ENCODE measurements at places on chromosomes 2 and 18.
A peak's percentile ranks its signal among the peaks of the same experiment; 100 is the strongest.

DNA sequence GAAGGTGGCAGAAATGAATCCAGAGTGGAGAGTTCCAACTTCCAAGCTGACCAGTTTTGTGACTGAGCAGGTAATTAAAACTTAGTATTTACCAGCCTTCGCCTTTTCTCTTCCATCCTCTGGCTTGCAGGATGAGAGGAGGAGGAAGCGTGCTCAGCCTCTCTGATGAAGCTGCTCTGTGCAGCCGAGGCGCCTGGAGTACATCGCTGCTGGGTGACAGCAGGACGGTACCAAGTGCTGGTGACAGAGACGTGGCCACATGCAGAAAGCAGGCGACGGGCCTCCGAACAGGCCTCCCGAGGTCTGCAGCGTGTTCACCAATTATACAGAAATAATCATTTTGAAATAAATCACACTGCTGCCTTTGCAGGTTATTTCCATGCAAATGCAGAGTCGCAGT is 95.0 kb downstream of the MBP start:
- DNase-seq: no peak

GRCh38 chr2:56217106-56217505 is 33.3 kb downstream of the CCDC85A start:
- no peak for DNase-seq

DNA sequence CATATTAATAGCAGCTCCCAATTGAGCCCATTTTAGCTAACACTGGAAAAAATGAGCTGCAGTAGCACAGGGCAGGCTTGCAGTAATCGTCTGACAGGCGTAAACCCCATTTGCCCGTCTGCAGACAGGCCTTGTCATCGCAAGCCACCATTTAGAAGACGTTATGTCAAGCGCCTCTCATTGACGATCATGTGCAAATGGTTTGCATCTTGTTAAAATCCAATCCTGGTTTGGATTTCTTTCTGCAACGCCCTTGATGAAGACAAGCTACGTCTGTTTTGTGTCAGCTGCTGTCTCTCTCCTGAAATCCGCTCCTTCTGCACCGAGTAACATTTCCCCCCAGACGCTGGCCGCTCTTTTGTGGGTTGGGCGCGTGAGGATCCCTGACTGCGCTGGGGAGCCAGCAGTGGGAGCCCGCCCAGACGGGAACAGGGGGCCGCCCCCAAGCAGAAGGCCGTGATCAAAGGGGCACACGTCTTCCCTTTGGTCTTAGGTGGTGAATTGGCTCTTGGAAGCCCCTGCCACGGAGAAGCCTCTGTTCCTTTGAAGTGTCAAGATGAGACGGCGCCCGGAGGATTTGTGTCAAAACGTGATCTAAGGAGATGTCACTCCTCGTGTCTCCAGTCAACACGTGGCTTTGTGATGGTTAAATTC is 84.2 kb upstream of the GPC1 start:
- DNase-seq: no peak

- no peak for DNase-seq
Observed at GRCh38 chr2:204505488-204505887, 39.8 kb upstream of the PARD3B start.

- peak; percentile 52 for DNase-seq
Observed at GRCh38 chr18:11553098-11553940, 56.1 kb upstream of the SLC35G4 start.

DNA sequence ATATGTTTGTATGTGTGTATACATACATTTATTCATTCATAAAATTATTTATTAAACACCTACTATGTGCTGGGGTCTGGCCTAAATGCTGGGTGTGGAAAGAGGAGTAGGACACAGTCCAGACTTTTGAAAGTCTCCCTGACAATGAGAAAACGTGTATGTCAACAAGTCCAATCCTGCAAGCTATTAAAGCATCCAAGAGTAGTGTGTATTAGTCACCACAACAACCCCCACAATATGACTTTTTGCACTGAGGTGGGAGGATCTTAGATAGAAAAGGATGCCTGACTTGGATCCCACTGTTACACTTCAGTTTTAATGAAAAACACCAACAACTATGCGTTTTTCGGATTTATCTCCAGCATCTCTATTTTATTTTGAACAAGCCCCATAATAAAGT is 446.4 kb downstream of the EPHA4 start:
- DNase-seq: no peak

GRCh38 chr2:209574515-209574914 is 150.7 kb downstream of the MAP2 start:
- DNase-seq: no peak

DNA sequence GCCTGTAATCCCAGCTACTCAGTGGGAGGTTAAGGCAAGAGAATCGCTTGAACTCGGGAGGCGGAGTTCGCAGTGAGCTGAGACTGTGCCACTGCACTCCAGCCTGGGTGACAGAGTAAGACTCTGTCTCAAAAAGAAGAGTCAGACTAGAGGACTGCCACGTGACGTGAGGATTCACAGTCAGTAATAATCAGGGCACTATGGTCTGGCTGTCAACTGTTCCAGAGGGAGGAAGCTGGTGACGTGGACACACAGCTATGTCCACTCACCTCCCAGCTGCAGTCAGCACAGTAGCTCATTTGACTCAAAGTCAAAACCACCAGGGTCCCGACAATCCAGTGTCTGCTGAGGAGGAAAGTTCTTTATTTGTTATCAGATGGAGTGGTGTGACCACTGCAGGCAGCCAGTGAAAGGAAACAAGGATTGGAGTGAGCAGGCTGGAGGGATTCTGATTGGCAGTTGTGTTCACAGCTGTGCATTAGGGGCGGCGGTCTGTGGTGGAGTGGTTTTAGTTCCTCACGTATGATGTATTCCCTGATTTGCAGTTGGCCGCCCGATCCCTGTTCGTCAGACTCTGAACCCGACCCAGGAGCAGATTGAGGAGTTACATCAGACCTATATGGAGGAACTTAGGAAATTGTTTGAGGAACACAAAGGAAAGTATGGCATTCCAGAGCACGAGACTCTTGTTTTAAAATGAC is 37.9 kb downstream of the MOGAT1 start:
- peak; percentile 93 for DNase-seq

DNA sequence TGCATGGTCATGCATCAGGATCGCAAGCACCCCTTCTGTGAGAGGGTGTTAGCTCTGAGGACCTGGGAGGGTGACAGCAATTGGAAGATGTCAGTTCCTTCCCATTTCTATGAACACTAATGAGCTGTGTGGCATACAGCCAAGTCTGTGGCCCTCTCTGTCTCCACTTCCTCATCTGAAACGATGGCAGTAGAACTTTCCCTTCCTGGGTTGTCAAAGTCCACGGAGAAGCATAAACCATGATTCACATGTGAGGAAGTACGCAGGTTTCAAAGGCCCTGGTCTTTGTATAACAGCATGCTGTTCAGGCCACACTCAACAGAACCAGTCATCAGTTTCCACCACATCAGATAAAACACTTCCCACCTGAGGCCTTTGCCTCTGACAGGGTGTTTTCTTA is 167.4 kb upstream of the RAB6C start:
- DNase-seq: peak; percentile 95

GRCh38 chr2:23120161-23120560 is 264.8 kb upstream of the KLHL29 start:
- DNase-seq: no peak

DNA sequence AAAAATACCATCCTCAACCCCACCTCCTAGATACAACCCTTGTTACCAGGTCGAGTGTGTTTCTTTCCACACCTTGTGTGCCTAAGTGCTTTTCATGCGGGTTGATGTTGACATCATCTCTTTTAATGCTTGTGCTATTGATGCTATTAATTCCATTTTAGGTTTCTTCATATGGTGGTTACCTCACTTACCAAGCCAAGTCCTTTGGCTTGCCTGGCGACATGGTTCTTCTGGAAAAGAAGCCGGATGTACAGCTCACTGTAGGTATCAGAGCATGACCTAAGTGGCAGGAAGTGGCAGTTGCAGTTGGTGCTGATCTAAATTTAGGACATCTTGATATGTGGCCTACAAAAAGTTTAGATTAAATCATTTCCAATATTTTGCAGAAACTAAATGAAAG is 149.9 kb upstream of the TTC39C start:
- DNase-seq: no peak

DNA sequence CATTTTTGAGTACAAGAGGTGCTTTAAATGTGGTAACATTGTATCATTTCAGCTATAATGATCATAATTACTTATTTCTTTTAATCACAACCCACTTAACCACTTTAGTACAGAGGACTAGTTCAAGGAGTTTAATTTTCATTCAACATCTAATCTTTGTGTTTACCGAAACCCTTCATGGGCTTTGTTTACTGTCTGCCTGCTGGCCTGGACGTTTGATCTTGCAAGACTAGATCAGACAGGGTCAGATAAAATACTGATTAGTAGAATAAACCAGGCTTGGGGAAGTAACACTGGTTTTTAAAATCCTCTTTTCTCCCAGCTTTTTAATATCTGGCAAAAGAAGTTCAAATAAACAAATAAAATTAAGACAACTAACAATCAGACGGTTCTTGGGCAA is 93.6 kb downstream of the SATB2 start:
- DNase-seq: no peak

DNA sequence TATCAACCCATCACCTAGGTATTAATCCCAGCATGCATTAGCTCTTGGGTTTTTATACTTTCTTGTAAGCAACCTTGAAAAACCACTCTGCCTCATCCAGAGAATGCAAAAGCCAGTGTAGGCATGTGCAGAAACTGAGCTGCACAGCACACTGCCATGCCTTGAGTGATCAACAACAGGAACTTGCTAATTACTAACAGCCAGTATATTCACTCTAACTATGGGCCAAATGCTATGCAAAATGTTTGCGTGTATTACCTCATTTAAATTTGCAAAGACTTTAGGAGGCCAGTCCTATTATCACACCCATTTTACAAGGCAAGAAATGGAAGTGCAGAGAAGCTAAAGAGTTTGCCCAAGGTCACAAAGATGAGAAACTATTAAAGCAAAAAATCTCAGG is 169.8 kb downstream of the PID1 start:
- no peak for DNase-seq

- DNase-seq: no peak
Observed at GRCh38 chr2:38374984-38375383, 2.1 kb downstream of the ATL2 start.

- DNase-seq: no peak
Observed at GRCh38 chr2:189426886-189427285, 14.4 kb upstream of the WDR75 start.

DNA sequence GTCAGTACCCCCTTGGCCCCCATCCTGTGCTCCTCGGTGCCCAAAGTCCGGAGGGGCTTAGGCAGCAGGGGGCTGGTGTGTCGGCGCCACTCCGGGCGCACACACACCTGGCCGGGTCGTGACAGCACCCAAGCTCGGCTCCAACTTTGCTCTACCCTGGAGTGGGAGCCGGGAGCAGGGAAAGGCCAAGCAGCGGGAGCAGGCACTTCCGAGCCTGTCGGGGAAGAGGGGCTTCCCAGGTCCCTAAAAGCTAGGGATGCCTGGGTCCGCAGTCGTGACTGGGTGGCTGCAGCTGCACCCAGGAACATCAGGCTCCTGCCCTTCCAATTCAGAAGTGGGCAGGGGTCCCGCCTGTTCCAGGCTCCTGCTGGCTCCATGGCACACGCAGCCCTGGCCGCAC is 48.4 kb downstream of the PAPOLG start:
- DNase-seq: no peak

GRCh38 chr2:54204476-54204875 is 51.6 kb downstream of the TSPYL6 start:
- DNase-seq: no peak

- DNase-seq: no peak
Observed at GRCh38 chr2:128801576-128801975, 482.9 kb upstream of the HS6ST1 start.

DNA sequence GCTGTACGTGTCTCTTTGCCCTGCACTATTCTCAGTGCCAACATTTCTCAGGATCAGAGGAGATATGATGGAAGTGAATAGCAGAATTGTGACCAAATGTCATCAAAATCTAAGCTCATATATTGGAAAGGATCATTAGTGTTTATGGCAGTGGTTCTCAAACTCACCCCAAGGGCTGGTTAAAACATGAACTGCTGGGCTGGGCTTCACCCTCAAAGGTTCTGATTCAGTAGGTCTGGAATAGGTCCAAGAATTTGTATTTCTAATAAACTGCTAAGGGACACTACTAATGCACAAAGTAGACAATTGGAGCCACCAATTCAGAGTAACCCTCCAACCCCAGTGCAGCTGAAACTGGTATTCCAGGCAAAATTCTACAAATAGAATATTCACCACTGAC is 317.9 kb upstream of the UBE2E3 start:
- no peak for DNase-seq

- DNase-seq: no peak
Observed at GRCh38 chr18:35466815-35467623, 30.7 kb downstream of the INO80C start.

- no peak for DNase-seq
Observed at GRCh38 chr2:25416674-25417073, 74.9 kb upstream of the DNMT3A start.

- no peak for DNase-seq
Observed at GRCh38 chr2:220847006-220847405, 725.1 kb downstream of the EPHA4 start.

DNA sequence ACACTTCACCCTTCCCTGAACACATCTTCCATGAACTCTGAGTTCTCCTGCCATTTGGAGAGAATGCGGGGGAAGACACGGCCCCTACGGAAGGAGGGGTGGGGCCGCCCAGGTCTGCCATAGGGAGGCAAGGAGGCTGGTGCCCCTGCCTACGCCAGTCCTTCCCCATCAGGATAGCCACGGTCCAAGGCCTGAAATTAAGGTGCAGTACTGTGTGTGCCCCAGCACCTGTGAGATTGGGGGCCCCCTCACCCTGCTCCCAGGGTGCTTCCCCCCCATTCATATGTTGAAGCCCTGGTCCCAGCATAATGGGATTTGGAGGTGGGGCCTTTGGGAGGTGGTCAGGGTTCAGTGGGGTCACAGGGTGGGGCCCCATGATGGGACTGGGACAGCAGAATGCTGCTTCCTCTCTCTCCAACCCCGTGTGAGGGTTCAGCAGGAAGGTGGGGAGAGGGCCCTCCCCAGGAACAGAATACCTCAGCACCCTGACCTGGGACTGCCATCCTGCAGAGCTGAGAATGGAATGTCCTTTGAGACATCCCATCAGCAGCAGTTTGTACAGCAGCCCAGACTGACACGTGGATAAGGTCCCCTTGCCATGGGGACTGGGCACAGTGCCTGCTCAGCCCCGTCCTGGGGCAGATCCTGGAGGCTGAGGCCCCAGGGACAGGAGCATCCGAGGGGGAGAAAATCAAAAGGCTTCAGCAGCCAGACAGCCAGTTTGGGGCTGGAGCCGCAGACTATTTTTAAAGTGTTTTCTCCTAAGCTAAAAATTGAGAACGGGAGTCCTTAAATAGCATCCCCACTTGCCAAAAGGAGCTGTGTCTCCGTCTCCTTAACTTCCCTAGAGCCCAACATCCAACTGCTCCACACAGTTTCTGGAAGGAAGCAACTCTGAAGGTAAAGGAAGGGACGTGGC is 105.1 kb downstream of the NDUFA10 start:
- DNase-seq: no peak

DNA sequence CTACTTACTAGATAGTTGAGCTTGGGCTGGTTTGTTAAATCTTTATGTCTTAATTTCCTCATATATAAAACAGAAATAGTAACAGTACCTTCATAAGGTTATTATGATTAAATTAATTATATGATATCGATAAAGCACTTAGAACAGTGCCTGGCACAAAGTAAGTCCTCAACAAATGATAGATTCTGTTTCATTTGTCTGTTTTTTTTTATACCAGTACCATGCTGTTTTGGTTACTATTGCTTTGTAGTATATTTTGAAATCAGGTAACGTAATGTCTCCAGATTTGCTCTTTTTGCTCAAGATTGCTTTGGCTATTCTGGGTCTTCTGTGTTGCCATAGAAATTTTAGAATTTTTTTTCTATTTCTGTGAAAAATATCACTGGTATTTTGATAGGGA is 66.3 kb downstream of the DYM start:
- no peak for DNase-seq

Data from inflammatory macrophage treated with lipopolysaccharide for 1 hour (primary cell).